ENCODE measurements at places on chromosomes 1 and 21.

DNA sequence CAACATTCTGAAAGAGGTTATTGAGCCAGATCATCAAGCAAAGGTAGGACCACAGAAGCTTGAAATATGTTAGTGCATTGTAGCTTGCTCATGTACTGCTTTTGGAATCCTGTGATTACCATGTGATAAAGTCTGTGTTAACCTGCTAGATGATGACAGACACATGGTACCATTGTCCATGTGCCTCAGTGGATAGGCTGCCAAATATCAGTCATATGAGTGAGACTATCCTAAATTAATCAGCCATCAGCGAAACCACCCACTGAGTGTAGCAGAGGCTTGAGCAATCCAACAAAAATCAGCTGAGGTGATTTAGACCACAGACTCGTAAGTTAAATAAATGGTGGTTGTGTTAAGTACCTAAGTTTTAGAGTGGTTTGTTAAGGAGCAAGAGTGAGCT is 32.7 kb upstream of the CRB1 start:
- DNase-seq, result no peak

- peak; percentile 96 for DNase-seq
Observed at GRCh38 chr1:25695090-25695770, 78.6 kb downstream of the MAN1C1 start.

DNA sequence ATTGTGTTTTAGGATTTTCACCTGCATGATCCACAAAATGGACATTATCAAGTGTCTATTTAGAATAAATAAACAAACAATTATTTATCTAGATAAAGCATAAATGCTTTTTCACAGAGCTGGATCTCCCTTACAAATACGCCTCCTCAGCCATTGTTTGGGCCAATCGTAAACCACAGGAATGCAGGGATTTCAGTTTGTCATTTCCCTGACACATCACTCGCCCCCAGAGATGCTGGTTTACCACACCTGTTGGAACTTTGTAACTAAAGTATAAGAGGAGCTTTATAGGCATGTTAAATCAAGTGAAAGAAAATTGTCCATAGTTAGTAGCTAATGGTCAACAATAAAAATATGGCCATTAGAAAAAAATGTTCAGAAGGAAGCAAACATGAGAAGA is 40.3 kb downstream of the GPR88 start:
- peak; percentile 23 for DNase-seq

DNA sequence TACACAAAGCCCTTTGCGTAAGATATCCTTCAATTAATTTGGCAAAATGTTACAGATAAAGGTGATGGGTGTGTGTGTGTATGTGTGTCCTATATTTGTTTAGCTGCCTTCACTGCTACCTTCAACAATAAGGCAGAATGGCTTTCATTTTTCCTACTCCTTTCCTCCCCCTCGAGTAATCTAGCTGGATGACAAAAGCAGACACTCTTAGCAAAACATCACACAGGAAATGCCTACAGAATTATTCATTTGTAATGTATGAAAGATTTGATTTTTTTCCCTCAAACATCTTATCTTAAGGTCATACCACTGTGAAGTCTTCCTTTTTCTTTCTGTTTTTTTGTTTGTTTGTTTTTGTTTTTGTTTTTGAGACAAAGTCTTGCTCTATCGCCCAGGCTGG is 10.6 kb downstream of the PTPN22 start:
- DNase-seq, result peak; percentile 64

- DNase-seq, result no peak
Observed at GRCh38 chr1:159562680-159563079, 24.9 kb upstream of the APCS start.

DNA sequence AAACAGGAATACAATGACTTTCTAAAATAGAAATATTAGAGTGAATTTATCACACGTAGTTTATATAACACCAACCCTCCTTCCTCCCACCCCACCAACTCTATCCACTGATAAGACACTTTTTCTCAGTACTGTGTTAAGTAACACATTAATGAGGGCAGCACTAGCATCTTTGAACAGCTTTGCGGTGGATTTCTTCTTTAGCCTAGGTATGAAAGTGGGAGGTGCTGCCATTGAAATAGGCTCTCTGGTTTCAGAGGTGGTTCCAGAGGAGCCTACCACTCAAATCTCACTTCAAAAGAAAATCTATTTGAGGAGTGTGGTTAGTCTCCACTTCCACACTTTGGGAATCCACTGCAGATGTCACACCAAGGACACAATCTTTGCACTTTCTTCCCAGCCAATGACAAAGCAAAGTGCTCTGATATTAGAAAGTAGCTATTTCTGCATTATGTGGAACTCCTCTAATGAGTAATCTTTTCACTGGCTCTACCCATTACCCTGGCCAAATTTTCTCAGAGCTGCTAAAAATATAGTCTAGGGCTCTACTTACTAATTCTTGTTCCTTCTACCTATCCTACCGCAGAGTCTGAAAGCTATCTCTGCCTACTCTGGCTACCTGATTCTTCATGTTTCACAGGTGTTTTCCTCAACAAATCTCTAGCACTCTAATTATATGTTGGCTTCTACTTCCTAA is 1667.8 kb downstream of the MRPL39 start:
- no peak for DNase-seq

DNA sequence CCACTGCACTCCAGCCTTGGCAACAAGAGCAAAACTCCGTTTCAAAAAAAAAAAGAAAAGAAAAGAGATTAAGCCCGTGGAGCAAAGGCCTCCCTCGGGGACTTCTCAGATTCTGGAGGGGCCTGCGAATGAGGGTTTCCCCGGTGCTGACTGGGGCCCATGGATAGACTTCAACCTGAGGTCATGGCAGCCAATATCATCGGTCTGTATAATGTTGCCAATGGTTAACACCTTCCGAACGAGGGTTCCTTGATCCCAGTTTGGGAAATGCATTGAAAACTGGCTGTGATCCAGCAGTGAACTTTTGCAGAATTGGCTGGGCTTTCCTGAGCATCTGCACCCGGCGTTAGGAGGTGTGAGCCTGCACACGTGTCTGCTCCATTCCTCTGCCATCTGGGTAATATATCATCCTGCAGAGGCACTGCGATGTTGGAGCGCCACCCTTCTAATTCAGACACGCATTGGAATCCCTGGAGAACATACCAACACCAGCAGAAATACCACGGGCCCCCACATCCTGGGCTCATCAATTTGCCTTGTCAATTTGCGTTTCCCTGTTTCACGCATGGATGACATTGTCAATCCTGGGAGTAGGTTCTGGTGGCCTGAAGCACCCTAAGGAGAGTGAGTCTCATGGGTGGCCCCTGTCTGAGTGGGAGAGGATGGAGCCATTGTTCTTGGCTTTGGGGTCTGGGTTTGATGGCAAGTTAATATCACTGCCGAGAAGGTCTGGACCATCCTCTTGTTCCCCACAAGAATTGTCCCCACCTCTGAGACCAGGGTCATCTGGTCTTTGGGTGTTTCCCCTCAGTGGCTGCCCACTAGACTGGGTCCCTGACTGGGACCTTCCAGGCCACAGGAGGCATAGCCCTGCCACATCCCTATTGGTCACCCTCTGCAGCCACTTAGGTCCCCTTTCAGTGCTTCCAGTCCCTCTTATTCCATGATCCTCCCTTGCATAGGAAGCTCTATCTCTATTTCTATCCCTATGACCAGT is 441.0 kb downstream of the PTPRU start:
- DNase-seq, result no peak

DNA sequence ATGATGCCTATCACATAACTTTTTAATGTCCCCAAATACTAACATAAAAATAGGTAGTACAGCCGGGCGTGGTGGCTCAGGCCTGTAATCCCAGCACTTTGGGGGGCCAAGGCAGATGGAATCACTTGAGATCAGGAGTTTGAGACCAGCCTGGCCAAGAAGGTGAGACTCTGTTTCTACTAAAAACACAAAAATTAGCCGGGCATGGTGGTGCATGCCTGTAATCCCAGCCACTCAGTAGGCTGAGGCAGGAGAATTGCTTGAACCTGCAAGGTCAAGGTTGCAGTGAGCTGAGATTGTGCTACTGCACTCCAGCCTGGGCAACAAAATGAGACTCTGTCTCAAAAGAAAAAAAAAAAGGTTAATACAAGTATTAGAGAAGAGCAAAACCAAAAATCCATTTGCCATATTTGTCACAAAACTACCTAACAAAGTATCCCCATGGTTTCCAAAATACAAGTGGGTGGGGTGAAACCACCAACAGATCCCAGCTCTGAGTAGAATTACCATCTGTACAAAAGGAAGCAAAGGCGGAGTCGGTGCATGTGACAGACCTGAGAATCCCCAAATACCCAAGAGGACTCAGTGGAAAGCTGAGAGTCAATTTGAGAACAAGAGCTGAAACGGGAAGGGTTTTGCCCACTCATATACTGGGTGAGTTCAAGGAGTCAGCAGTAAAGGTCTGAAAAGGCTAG is 113.2 kb downstream of the TOMM20 start:
- no peak for DNase-seq

GRCh38 chr1:36327421-36328087 is 4.1 kb upstream of the EVA1B start:
- DNase-seq, result peak; percentile 41

DNA sequence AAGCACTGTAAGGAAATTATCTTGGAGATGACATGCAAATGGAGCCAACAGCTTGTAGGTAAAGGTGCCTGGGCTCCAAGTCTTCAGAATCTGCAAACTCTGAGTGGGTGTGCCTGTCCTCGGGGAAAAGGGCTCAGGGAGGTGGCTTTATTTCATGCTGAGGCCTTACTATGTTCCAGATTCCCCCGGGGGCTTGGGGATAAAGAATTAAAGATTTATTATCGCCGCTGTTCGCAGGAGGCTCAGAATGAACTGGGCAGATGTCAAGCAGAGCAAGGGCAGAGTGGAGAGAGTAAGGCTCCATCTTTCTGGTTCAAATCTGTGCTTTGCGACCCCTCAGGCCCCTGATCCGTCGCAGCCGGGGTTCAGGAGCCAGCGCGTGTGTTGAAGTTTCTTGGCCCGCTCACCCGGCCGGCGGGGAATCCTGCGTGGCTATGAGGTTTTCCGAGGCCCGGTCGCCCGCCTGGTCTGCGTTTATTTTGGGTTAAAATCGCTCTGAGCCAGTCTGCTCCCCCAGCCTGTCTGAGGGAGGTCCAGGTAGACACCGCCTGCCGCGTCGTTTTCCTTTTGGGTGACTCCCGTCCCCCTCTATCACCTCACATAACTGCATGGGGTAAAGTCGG is 19.5 kb downstream of the RHOU start:
- no peak for DNase-seq

- no peak for DNase-seq
Observed at GRCh38 chr21:29817450-29817849, 122.3 kb downstream of the GRIK1 start.

- DNase-seq, result no peak
Observed at GRCh38 chr1:228267962-228268880, 60.4 kb downstream of the OBSCN start.

GRCh38 chr1:38360807-38361206 is 314.2 kb upstream of the POU3F1 start:
- DNase-seq, result no peak

GRCh38 chr1:89578151-89578550 is 53.5 kb downstream of the LRRC8B start:
- peak; percentile 2 for DNase-seq

- peak; percentile 99 for DNase-seq
Observed at GRCh38 chr1:8873506-8874229, 4.8 kb downstream of the ENO1 start.

GRCh38 chr1:99748419-99748818 is 18.0 kb downstream of the FRRS1 start:
- no peak for DNase-seq

All from NCI-H226 (cell line).